Stimulated activated CD4-positive, alpha-beta T cell treated with anti-CD3 and anti-CD28 coated beads, TNF-alpha, amount 100 ng/mL, for 48 hours (primary cell): ENCODE measurements at places on chromosomes 16 and 17.

- DNase-seq: no peak
These were observed 13.9 kb upstream of the TMC7 start for GRCh38 chr16:18969855-18970240.

DNA sequence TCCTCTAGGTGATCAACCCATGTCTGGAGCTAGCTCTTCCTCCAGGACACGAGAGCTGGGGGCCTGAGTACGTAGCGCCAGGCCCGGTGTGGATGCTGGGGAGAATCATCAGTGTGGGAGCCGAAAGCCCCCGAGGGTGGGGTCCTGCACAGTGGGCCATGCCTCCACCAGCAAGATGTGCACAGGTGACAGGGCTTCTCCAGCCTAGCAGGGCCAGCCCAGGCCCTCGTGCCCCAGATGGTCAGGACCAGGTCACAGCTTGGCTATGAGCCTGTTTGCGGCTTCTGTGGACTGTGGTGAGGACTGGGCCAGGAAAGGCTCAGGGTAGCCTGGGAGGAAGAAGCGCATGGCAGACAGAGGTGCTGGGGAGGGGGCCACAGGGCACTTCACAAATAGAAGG, 7.8 kb downstream of the MPG start:
- DNase-seq: no peak

GRCh38 chr17:42411905-42412679, 11.0 kb downstream of the CAVIN1 start:
- DNase-seq: no peak

- DNase-seq: no peak
These were observed 6.0 kb upstream of the TNFRSF13B start for GRCh38 chr17:16977932-16978331.

DNA sequence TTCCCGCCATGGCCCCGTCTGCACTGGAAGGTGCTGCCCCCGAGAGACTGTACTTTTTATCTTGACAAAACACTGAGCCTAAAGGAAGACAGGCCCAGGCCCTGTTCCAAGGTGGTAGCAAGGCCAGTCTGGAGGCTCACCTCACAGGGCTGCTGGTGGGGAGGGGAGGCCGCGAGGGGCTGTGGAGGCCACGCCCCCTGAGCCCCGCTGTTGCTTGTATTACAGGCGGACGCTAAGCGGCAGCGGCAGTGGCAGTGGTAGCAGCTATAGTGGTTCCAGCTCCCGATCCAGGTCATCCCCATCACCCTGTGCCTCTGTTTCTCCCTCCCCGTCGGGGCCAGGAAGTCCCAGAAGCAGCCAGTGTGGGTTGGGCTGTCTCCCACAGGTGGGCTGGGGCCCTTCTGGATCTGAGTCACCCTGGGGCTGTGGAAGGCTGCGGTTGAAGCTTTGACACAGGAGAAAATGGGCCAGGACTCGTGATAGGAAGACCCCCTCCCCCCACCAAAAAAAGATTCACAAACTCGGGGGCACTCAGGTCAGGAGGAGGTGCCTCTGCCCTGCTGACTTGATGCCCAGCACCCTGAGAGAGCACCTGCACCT, 13.3 kb upstream of the IL17C start:
- no peak for DNase-seq

- no peak for DNase-seq
These were observed 3.9 kb downstream of the RAI1 start for GRCh38 chr17:17684906-17685774.

DNA sequence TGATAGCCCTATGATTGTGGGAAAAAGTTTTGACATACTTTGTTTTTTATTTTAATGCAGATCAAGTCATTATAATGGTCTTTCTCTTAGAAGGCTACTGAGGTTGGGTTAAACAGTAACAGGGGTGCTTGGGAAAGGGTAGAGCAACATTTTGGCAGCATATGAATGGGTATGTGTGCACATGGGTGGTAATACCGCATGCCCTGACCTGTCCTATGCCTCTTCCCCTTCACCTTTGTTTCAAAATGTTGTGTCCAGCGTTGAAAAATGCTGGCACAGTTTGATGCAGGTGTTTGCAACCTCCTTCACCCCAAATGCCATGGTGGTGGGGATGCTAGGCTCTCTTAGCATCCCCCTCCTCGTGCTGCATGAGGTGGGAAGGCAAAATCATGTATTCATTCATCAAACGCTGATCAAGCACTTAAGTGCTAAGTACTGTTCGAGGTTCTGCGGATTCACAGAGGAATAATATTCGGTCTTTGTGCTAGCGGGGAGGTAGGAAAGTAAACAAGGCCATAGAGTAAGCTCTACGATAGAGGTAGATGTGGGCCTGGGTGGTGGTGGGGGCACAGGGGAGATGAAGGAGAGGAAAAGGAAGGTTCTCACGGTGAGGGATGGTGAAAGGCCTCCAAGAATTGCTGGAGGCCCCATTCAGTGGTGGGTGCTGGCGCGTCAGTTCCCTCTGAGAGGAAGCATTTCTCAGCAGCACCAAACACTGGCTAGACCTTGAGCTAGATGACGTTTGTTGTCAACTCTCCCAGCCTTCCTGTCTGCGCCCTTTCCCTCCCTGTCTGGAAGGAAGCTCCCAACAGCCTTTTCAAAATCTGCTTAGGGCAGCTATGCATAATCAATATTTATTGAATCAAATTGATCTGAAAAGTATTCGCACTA, 13.3 kb upstream of the MARCHF10 start:
- DNase-seq: no peak

DNA sequence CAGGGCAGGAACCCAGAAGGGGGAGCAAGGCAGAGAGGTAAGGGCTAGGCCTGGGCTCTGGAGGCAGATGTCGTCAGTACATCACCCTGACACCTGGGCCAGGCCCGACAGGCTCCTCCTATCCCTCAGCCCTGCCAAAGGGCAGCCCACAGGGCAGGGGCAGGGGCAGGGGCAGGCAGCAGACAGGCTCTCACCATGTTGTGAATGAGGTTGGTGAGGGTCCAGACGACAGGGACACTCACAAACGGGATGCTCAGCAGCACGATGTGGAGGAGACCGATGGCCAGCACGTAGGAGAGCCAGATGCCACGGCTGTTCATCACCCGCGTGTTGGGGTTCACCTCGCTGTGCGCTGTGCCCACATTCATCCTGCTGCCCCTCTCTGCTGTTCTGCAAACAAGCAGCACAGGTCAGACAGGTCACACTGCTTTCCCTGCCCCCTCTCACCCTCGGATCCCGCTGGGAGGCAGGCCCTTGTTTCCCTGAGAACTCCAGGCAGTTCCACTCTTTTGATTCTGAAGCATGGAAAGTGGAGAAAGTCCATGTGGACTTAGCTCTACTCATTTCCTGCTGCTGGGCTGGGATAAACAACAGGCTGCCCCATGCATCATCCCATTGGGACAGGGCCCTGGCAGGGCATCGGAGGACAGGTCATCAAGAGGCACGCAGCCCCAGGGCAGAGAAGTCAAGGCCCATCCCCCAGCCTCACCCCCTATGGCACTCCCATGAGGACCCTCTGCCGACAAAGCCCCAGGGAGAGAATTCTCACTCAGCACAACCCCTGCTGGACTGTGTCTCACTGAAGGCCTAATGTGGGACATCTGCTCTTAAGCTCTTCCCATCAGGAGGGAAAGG, 3.3 kb downstream of the ORMDL3 start:
- DNase-seq: no peak

GRCh38 chr17:27269201-27269600, 24.7 kb upstream of the WSB1 start:
- no peak for DNase-seq

GRCh38 chr16:27720731-27721530, 171.0 kb downstream of the KATNIP start:
- no peak for DNase-seq

DNA sequence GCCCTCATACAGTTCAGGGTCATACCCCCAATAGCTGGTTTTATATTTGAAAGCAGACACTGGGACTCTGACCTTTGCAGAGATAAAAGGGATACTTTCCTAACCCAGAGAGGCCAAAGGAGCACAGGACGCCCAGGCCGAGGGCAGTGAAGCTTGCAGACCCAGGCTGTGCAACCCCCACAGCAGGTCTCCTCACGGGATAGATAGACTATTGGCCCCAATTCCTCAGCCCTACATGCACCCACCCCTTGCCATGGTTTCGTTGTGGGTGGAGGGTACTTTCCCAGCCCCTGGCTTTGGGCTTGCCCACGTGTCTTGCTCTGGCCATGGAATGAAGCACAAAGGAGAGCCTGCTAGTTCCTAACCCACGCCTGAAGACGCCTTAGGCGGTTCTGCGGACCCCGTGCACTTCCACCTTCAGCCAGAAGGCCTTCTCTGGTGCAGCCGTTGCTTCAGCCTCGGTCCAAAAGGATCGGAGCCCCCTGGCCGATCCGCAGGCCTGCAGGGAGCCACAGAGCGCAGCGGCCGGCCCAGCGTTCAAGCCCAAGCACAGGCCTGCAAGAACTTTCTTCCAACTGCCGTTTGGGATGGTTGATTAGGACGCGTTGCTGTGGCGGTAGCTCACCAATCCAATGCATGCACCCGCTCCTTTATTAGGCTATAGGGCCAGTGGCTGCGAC, 9.8 kb upstream of the BRCA1 start:
- DNase-seq: no peak

- no peak for DNase-seq
These were observed 77.9 kb downstream of the SYCE1L start for GRCh38 chr16:77277141-77277540.

DNA sequence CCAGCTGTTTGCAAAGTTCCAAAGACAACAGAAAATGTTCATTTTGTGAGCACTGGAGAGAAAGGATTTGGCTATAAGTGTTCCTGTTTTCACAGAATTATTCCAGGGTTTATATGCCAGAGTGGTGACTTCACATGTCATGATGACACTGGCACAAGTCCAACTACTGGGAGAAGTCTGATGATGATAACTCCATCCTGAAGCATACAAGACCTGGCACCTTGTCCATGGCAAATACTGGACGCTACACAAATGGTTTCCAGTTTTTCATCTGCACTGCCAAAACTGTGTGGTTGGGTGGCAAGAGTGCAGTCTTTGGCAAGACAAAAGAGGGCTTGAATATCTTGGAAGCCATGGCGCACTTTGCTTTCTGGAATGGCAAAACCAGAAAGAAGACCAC, 385.0 kb downstream of the CDH11 start:
- DNase-seq: no peak

DNA sequence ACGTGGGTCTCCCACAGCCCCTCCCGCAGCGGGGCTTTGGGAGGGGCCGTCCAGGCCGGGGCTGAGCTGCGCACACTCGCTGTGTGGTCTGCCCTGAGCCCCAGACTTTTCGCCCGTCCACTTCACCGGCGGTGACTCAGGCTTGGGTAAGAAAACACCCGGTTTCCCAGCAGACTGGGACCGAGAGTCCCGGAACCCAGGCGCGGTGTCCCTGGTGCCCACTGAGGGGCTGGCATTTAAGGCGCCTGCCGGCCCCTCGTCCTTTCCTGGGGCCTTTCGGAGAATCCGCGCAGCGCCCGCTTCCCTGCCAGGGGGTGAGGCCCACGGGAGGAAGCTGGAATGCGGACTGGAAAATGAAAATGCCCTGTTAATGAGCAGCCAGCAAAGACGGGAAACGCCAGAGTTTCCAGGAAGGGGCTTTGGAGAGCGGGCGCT, 100.3 kb downstream of the C16orf95 start:
- no peak for DNase-seq

DNA sequence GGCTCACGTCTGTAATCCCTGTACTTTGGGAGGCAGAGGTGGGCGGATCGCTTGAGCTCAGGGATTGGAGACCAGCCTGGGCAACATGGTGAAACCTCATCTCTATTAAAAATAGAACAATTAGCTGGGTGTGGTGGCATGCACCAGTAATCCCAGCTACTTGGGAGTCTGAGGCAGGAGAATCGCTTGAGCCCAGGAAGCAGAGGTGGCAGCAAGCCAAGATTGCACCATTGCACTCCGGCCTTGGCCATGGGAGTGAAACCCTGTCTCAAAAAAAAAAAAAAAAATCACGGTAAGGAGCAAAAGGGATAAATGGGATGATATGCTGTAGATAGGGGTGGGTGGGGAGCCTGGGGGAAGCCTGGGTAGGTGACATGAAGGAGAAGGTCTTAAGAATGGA, 20.4 kb upstream of the TMEM98 start:
- no peak for DNase-seq

DNA sequence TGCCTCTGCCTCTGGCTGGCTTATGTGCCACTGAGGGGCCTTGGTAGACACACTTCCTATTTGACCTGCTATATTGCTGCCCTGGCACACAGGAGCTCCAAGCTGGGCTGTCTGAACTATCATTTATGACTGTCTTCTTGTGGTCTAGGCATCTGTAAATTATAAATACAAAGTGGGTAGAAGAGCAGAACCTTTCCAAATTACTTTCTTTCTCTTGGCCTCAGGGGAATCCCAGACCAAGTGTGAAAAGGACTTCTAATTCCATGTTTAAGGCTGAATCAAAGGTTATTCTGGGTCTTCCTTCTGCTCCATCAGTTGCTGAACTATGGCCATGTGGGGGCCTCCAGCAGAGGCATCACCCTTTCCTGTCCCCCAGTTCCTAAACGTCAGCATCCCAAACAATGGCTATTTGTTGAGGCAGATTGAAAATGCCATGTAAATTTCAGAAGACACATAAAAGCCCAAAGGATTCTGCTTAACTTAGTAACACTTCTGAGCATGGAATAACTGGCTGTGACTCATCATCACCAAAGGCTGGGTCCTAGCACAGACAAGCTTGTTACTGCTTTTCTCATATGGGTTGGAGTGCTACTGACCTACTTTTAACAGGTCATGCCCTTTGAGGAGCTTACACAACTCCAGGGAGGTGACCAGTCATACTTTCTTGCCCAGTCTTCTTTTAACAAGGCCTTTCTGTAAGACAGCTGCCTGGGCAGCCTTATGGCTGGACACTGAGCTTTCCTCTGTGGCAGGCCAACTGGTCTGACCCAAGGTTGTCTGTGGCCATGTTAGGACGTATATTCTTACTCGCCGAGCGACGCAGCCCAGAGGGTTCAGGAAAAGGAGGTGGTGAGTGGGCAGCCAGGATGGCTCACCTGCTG, 154.8 kb downstream of the VPS53 start:
- DNase-seq: no peak
